ENCODE measurements at places on chromosomes 2 and 18.
A peak's percentile ranks its signal among the peaks of the same experiment; 100 is the strongest.

DNA sequence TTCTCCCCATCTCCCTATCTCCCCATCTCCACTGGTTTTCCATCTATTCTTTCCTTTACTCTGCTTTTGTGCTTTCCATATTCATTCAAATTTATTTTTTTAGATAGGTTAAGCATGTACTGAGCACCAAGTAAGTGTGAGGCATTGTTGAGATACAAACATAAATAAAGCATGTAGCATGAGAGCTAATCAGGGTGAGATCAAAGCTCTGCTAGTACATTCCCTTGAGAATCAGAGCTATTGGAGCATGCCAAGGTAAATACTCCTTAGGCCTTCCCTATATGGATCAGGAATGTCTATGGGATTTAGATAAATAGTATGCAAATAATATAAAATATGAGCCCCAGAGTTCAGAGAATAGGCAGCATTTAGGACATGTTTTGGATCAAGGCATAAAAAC is 25.3 kb downstream of the BABAM2 start:
- peak; percentile 15 for DNase-seq

DNA sequence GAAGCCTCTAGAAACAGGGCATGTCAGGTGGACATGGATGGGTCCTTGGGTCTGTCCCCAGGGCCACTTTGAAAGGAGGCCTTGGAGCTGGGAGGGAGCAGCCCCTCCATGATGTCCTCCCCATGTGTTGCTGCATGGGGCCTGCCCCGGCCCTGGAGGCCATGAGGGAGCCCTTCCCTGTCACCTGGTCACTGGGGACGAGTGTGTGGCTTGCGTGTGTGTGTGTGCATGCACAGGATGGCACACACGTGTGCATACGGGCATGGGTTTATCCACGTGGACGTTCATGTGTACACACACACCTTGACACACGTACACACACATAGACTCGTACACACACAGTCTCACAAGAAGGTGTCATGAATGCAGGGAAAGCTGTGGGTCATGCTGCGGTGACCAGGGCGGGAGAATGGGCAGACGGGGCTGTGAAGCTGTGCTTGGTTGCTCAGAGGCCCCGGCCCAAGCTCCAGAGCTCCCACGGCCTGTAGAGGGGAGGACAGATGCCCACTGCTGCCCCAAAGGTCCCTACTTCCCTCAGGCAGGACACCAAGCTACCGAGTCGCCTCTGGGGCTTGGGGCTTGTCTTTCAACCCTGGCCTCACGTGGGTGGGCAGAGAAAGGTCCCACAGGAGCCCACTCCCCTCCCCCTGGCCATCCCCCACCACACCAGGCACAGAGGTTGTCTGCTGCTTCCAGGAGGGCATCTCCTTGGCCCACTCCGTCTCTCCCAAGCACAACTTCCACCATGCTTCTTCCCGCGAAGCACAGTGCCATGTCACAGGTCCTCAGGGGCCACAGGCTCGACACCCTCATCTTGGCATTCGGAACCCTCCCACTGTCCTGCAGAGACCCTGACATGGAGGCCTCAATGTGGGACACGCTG is 42.3 kb upstream of the GPC1 start:
- no peak for DNase-seq

DNA sequence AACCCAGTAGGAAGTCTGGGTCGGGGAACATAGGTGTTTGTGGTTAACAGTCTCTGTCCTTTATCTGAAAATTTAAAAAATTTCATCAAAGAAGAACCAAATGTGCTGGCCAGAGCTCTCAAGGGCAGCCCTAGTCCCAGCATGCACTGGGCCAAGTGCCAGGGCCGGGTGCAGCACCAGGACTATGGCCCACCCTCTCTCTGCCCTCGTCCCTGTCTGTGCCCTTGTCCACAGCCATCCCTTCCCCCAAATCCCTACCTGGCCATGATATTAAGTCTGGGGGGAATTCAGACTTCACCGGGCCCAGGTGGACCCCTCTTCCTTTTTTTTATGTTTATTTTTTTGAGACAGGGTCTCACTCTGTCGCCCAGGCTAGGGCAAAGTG is 14.4 kb upstream of the ZFP36L2 start:
- no peak for DNase-seq

DNA sequence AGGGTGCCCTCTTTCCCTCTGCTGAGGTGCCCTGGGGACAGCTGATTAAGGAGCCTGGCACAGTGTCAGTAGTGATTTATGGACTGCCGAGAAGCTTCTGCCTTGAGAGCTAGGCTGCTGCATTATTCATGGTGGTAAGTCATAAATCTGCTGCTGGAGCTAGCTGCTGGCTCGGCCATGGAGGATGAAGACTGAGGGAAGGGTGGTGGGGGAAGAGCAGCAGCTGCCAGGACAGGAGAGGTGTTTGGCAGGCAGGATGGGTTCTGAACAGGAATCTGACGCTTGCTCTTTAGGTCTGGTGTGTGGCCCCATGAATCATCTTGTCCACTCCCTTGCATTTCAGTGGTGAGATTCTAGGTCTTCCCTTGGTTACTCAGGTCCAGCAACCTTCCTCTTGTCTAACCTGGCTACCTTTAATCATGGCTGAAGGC is 296.3 kb downstream of the DYSF start:
- peak; percentile 44 for DNase-seq

DNA sequence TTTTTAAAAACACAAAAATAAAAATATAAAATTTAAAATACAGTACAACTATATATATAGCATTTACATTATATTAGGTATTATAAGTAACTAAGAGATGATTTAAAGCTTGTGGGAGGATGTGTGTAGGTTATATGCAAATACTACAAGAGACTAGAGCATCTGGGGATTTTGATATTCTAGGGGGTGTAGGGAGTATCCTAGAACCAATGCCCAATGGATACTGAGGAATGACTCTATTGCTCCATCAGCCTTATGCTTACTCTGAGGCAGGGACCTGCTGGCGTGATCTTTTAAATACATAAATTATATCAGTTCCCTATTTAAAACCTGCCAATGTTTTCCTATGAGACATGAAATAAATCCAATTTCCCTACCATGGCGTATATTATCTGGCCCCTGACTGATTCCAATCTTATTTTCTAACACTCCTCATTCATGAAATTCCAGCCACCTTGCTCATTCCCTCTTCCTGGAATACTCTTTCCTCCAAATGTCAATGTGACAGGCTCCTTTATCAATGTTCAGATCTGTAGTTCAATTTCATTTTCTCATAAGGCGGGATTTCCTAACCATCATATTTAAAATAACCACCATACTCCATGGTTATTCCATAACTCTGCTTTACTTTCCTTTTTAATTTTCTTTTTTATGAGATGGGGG is 22.2 kb downstream of the SP3 start:
- no peak for DNase-seq

DNA sequence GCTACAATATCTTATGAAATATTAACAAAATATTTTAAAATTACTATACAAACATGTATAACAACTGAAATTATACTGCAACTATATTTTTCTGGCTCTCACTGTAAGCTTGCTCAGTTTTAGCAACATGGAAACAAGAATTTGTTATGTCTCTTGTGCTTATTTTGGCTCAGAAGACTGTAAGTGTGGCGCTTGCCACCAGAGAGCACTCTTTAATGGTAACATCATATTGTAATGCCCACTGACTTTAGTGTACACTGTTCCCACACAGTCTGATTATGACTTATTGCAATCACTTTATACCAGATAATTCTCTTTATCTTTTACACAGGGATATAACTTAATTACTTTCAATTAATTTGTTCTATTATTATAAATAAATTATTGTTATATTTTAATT is 1500.6 kb upstream of the TMEFF2 start:
- peak; percentile 61 for DNase-seq

GRCh38 chr2:199462956-199463692 is 5.4 kb upstream of the SATB2 start:
- DNase-seq: peak; percentile 44

DNA sequence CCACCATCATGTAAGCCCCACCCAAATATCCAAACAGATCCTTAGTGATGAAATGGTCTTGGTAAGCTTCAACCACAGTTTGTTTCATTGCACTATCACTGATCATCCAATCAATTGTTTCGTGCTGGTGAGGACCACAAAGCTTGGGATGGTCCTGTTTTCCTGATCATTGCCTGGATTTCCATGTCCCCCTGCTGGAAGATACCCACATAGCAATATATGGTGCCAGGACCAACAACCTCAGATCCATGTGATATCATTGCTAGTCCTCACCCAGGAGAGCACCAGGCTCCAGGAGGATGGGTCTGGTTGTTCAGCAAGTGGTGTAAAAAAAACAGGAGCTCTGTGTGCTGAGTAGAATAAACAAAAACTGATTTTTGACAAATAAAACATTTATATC is 206.5 kb upstream of the SH3BP4 start:
- no peak for DNase-seq

Measured in epithelial cell of esophagus (primary cell).